WTC11 (cell line): ENCODE measurements at places on chromosomes 3 and 15.

DNA sequence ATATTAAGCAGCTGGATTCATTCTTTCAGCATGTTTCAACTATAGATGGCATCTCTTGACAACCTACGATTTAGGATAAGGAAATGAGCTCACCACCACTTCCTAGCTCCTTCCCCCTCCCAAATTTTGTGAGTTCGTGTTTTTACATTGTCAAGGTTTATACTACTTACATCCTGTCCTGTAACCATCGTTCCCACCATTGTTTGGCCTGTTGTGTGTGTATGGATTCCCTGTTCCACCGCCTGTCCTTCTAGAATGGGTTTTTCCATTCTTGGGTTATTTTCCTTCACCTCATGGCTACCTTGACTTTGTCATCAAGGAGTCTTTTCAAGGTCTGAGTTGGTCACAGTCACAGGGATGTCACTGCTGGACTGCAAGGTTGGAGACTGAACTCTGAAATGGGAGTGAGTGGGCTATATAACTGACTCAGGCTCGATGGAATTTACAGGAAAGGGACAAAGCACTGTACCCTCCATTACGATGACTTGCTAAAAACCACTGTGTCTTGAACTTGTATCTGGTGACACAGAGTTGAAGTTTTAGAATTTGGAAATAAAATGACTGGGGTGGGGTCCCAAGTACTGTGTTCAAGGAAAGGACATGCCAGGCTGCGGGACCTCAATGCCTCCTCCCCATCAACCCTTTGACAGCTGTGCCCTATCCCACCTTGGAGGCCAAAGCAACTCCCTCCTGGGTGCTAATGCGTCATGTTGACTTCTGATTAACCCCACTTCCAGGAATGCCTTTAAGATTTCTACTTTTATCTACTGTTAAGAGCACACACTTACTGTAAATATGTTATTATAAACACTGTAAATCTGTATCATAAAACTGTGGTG is 66.8 kb upstream of the BLM start:
- no peak for DNase-seq

DNA sequence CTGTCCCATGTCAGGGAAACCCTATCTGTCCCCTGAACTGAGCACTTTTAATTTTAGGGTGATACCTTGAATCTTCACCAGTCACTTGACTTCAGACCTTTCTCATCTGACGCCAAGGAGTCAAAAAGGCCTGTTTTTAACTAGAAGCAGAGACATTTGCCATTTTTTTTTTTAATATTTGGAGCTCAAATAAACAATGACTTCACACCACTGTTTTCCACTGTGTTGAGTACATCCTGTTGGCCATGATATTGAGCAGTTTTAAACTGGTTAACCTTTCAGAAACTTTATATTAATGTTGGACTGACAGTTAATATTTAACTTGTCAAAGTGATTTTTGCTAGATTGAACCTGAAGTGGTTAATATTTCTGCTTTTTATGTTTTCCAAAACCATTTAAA is 28.2 kb downstream of the DAG1 start:
- DNase-seq = no peak

DNA sequence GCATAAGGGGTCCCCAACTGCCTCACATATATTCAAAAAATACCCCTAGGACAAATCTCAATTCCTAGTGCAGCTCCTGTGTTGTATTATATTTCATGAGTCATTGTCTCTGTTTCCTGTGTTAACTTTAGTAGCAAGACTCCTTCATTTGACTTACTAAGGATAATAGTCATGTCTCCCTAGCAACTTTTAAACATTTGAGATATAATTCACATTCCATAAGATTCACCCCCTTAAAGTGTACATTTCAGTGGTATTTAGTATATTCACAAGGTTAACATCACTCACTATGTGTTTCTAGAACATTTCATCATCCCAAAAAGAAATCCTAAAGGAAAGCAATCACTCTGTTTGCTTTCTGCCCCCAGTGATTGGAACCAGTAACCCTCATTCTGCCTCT is 121.3 kb upstream of the WNT7A start:
- DNase-seq = no peak

DNA sequence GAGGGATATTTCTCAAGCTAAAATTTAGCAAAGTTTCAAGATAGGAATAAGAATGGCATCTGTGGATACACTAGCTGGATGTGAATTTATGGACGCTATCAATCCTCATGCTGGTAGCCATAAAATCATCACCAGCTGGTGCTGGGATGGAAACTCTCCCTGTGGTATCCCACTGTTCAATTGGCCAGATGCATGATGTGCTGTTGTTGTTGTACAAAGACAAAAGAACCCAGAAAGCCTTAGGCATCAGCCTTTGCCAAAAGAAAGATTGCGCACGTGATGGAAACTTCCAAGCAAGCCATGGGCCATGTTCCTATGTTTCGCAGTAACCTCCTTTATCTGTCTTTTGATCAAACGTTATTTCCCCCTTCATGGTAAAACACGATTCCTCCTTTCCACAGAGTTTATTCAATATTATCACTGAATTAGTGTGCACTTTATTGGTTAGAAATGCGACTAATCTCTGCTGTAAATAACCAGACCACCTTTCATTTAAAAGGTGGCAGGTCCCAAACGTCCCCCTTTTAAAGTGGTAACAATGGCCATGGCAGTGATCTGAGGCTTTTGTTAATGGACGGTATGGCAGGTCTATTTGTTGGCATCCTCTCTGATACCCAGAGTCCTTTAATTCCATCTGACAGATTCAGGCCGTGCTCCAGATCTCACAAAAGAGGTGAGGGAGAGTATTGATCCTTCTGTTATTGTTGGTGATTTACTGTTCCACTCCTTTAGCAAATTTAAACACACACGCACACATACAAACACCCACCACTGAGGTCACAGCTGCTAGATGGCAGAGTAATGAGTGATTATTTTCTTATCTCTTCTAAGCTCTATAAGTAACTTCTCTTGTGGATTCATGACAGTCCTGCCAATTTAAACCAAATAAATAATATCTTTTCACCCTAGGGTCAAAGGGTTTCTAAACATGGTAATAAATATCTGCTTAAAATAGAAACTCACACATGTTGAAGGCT is 291.2 kb upstream of the KCNMB2 start:
- DNase-seq = no peak

DNA sequence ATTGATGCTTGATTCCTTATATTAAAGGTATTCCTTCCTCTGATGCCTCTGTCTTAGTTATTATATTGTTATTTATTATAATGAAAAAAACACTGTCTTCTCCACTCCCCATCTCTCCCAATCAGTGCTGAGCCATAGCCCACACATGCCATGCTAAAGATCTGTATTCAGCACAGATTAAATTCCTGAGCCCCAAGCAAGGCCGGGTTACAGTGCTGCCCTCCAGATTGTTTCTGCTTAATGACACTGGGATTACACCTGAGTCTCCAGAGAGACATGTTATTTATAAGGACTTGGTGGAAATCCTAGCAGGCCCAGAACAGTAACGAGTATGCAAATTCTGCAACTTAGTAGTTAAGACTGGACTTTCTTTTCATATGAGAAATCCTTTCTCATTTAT is 305.9 kb upstream of the UMPS start:
- no peak for DNase-seq

DNA sequence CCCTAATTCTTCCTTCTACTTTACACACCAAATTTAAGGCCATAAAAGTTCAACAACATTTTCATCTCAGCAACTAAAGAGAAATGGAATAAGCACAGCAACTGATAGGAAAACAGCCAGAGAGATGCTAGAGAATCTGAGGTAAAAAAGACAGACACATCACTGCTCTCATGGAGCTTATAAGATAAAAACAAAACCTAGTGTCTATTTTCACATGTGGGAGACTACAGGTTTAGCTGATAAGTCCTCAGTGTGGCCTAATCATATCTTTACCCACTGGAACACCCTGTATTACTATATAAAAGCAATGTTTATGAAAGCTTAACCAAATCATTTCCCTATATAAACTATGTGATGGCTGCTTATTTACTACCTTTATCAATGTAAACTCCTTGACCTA is 33.0 kb downstream of the KPNA4 start:
- DNase-seq = no peak

GRCh38 chr3:49302613-49303012 is 25.6 kb upstream of the C3orf62 start:
- no peak for DNase-seq

DNA sequence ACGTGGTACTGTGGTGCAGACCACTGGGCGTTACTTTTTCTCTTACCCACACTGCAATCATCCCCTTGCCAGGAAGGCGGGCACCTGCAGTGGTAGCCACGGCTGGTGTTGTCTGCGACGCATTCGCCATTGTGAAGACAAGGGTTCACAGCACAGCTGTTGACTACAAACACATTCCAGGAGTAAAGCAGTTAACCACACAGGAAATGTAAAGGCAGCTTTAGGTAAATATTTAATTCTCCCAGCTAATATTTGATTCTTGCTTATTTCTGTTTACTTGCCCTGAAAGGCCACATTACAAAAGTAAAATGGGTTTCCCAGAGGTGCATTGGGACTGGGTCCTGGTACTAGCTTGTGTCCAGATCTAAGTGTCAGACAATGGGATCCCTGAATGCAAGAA is 45.4 kb downstream of the HEG1 start:
- no peak for DNase-seq

DNA sequence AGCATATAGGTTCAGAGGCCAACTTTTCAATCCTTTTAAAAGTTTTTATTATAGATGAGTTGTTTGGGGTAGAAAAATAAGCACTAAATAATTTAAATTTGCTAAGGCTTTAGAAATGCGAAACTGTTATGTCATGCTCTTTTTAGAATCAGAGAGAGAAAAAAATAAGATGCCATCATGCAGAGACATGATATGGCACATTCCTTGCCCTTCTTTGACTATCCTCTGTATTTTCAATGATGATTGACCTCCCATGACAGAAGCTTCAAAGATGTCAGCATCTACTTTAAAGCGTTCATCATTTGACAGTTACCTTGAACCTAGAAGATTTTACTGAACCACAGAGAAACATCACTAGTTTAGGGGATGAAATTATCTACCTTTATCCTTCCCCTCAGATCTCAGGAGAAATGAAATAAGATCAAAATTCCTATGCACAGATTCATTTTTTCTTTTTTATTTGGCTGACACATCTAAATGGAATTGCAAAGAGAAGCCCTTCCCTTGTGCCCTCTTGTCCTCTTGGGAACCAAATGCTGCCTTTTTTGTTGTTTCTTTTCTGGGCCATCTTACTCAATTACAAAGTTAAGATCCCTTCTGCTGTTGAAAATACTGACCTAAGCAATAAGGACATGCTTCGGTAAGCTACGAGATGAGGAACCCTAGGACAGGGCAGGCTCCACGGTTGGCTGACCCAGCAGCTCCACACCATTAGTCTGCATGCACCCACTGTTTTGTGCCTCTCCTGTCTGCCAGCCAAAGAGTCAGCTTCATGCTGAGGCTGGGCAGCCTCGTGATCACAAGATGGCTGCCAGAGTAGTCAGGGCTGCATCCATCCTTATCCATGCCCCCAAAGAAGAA is 289.7 kb upstream of the TPM1 start:
- DNase-seq = no peak

DNA sequence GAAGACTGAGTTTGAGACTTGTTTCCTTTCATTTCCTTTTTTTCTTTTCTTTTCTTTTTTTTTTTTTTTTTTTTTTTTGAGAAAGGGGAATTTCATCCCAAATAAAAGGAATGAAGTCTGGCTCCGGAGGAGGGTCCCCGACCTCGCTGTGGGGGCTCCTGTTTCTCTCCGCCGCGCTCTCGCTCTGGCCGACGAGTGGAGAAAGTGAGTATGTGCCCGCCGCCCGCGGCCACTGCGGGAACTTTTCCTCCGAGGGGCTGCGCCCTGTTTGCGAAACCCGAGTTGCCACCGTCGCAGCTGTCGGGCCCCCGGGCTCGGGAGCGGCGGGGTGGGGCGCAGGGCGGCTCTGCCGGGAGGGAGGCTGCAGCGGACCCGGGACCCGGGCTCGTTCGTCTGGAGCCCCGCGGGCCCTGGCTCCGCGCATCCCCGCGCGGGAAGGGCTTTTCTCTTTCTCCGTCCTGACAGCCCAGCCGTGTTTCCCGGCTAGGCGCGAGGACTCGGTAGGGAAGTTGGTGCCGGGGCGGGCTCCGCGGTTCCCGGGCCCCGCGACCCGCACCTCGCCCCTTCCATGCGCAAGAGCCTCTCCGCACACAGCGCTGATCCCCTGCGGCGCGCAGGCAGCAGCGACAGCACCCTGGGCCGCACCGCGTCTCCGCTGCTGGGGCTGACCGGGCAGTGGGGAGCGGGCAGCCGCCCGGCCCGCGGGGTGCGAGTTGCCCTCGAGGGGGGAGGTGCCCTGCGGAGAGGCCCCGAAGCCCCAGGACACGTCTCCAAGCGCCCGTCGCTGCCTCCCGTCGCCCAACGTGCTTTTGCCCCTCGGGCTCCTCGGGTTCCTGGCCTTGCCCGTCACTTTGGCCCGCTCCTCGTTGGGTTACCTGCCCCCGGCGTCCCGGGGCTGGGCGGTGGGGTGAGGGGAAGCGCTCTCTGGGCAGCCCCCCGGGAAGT is 1.4 kb downstream of the IGF1R start:
- no peak for DNase-seq

- DNase-seq = no peak
These were observed 16.1 kb downstream of the ATP10A start for GRCh38 chr15:25847051-25847450.

GRCh38 chr3:17081520-17081919 is 196.8 kb downstream of the PLCL2 start:
- DNase-seq = no peak

- DNase-seq = no peak
These were observed 106.0 kb upstream of the ADPGK start for GRCh38 chr15:72889545-72889944.

- DNase-seq = no peak
These were observed 360.0 kb upstream of the PROK2 start for GRCh38 chr3:72144773-72145505.

GRCh38 chr3:131620977-131621376 is 118.2 kb upstream of the MRPL3 start:
- no peak for DNase-seq

DNA sequence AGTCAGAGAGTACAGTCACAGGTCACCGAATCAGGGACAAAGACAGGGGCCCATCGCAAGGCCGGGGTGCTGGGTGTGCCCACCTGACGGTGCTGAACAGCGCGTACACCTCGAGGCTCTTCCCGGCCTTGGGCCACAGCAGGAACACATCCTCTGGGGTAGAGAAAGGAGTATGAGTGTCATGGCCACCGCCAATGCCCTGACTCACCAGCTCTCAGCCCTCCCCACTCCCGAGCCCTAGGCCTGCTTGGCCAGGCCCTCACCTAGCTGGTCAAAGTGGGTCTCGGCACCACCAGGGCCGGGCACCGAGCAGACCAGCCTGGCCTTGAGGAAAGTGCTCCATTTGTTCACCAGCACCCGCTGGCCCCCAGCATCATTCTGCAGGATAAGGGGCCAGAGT is 4.2 kb downstream of the SEMA3G start:
- DNase-seq = no peak
